ENCODE measurements at places on chromosomes 12 and 14.

- peak; percentile 94 for DNase-seq
Measured at GRCh38 chr14:102694530-102695166, 82.6 kb upstream of the TRAF3 start.

GRCh38 chr14:98959958-98960616 is 311.9 kb downstream of the BCL11B start:
- DNase-seq = no peak

DNA sequence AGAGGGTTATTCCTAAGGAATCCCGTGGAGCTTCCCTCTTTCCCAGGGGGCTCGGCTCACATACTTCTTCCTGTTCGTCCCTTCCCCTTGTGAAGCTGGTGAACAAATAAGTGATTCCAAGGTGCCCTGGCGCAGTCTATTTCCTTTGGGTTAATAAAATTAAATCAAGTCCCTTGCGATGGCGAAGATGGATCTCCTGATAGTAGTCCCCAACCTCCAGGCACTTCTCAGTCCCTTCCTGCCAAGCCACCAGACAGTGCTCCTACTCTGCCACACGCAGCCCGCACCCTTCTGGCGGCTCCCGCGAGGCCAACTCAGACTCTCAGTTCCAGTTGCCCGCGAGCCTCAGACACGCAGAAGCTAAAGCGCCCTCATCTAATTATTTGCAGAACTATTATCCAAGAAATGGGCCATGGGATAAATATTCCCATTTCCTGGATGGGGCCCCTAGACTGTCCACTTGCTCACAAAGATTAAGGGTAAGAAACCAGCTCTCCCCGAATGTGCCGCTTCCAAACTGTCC is 2.4 kb upstream of the SIX6 start:
- DNase-seq = no peak

GRCh38 chr14:104877806-104878550 is 12.9 kb downstream of the CEP170B start:
- DNase-seq = no peak

GRCh38 chr12:127655691-127656090 is 611.3 kb upstream of the TMEM132C start:
- DNase-seq = no peak

DNA sequence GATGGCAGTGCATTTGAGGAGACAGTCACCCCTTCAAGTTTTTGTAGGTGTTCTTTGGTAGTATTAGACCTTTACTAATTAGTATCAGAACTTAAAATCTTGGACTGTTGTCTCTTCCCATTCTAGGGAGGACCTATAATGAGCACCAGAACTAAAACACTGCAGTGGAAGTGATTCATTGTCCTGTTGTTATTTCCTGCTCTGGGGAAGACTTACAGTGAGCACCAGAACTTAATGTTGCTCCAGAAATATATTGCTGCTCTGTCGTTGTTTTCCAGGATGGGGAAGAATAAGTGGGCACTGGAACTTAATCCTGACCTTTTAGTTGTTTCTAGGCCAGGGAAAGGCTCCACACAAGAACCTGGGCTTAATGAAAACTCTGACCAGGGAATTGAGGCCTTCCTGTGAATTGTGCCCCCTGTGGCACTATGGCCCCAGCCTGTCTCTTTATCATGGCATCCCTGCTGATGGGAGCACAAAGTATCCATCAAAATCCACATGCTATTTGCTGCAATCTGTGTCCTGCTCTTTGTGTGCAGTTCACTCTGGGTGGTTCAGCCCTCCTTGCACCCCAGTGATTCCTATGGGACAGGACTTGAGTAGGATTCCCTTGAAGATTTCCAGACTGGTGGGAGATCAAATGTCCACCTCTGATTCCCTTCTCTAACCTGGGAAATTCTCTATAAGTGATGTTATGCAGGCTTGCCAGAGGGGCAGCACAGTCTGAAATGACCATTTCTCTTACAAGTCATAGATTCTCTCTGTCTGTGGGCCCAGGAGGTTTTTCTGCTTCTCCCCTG is 175.8 kb downstream of the PAWR start:
- no peak for DNase-seq

- DNase-seq = no peak
Measured at GRCh38 chr12:43501703-43502102, 50.3 kb downstream of the ADAMTS20 start.

DNA sequence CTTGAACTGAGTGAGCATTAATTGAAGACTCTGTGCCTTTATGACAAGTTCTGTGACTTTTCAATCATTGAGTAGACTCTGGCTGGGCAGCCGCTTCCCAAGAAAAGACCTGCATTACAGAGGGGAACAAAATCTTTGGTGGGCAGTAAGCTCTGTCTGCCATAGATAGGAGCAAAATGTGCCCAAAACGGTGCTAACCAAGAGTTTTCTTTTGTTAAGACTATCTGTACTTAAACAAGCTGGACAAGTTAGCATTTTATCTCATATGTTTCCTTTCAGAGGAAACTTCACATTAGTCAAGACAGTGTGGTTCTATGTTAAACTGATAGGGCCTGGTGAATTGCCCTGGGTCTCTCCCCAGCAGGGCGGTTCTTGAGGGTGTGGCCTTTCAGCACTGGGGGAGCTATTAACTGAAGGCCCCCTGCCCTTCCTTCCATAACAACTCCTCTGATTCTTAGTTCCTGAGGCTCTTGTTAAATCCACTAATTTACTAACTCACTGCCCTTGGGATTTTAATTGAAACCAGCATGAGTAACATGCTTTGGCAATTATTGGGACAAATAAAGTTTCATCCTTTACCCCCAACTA is 219.6 kb downstream of the KTN1 start:
- no peak for DNase-seq

- no peak for DNase-seq
Measured at GRCh38 chr12:104793285-104793684, 164.8 kb downstream of the SLC41A2 start.

- no peak for DNase-seq
Measured at GRCh38 chr14:24267516-24267915, 3.9 kb downstream of the RABGGTA start.

- DNase-seq = no peak
Measured at GRCh38 chr14:52044791-52045522, 23.9 kb downstream of the NID2 start.

GRCh38 chr14:44204061-44204835 is 302.8 kb downstream of the FSCB start:
- no peak for DNase-seq

DNA sequence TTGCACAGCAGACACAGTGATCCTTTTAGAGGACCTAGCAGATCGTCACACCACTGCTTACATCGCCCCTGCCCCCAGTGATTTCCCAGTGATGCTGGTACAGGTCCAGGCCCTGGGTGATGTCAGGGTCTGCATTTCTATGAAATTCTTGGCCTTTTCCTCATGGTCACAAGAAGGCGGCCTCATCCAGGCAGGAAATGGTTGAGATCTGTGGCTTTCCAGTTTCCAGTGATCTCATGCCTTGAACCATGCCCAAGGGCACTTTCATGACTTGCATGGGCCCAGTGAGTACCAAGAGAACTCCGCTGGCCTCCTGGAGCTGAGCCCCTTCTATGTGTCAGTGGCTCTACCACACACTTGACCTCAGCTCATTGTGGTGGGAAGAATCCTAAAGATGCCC is 41.9 kb upstream of the BDKRB2 start:
- DNase-seq = no peak

GRCh38 chr12:3683670-3684069 is 69.2 kb downstream of the CRACR2A start:
- DNase-seq = no peak

DNA sequence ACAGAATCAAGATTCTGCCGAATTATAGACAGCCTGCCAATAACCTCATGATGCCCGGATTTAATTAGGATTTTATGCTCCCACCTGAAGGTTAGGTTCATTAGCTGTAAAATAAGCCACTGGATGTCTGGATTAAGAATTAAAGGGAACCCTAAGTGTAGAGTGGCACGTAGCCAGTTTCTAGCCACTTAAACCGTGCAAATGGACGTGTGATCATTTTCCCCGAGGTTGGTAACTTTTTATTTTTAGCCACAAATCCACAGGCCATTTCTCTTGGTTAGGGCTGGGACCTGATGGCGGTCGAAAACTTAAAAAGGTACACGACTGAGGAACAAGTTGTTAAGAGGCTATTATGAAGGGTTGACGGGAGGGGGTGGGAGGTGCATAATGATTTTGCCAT is 127.3 kb upstream of the TMPO start:
- DNase-seq = no peak

- DNase-seq = no peak
Measured at GRCh38 chr14:33917661-33918060, 33.2 kb downstream of the EGLN3 start.

DNA sequence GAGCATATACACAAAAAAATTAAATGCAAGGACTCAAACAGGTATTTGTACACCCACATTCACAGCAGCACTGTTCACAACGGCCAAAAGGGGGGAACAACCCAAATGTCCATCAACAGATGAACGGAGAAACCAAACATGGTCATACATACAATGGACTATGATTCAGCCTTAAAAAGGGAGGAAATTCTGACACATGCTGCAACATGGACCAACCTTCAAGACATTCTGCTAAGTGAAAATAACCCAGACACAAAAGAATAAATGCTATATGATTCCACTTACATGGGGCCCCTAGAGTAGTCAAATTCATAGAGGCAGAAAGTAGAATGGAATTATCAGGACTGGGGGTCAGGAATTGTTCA is 29.5 kb downstream of the ACTN1 start:
- DNase-seq = no peak

GRCh38 chr12:100433701-100434100 is 40.0 kb upstream of the NR1H4 start:
- peak; percentile 18 for DNase-seq

DNA sequence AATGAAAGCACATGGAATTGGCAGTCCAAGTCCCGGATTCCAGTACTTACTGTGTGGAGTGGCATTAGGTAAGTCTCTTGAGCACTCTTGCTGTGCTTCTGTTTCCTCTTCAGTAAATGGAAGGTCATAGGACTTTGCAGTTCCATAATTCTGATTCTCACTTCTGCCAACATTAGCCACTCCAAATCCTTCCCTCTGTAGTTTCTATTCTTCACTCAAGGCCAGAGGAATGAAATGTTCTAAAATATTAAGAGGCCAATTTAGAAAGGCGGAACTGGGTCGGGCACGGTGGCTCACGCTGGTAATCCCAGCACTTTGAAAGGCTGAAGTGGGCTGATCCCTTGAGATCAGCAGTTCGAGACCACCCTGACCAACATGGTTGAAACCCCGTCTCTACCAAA is 19.8 kb upstream of the SLC5A8 start:
- no peak for DNase-seq

GRCh38 chr14:59273737-59274136 is 85.3 kb downstream of the DAAM1 start:
- no peak for DNase-seq

GRCh38 chr12:93204896-93205295 is 172.8 kb upstream of the NUDT4 start:
- DNase-seq = no peak

GRCh38 chr14:53430870-53431269 is 277.7 kb upstream of the DDHD1 start:
- DNase-seq = no peak

GRCh38 chr14:98946940-98947339 is 325.1 kb downstream of the BCL11B start:
- no peak for DNase-seq

DNA sequence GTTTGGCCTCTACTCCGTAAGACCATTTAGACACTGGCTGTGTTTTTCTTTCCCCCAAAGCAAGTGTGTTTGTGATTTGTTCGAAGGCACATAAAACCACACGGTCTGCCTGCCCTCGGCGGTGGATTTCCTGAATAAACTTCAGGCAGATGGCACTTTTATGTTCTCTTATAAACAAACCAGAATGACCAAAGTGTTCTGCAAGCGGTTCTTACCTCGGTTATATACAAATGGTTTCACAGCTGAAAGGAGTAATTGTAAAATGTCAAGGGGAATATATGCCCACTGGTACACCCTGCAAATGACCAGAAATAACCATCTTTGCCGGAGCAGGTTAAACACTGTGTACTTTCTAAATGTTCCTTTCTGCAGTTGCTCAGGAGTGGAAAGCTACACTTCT is 1475.8 kb upstream of the TMEM132C start:
- no peak for DNase-seq

- DNase-seq = peak; percentile 96
Measured at GRCh38 chr12:6953442-6954315, 2.5 kb downstream of the PTPN6 start.

GRCh38 chr12:111570084-111570961 is 28.8 kb downstream of the ATXN2 start:
- no peak for DNase-seq

GRCh38 chr14:100875126-100875525 is 28.4 kb downstream of the RTL1 start:
- no peak for DNase-seq

DNA sequence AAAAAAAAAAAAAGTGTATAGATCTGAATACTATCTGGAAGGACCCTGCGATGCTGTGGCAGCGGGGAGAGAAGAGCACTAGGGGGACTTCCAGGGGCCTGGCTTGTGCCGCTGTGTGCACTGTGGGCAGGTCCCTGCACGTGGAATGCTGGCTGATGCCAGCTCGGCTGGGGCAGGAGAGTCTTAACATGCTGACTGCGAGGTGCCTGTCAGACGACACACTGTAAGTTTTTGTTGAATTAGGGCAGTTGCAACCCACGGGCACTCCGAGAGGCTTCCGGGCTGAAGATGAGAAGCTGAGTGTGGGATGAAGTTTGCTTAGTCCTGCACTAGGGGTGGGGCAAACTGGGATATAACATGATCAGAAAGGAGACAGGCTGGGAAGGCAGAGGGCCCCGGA is 10.7 kb downstream of the GLT1D1 start:
- DNase-seq = no peak

DNA sequence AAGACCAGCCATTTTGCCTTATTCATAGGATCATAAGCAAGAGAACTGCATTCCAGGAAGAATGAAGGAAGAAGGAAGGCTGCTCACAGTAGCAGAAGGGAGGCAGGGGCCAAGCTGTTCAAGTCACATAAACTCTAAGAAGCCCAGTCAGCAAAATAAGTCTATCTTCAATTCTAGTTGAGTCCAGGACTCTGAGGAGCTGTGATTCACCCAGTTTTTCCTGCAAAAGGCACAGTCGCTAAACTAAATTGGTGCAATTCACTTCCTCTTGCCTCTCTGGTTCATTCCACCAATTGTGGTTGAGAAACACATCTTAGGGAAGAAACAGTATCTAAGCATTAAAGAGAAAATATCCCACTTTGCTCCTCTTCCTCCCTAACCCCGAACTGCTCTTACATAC is 9.8 kb downstream of the ZNF641 start:
- DNase-seq = peak; percentile 51

DNA sequence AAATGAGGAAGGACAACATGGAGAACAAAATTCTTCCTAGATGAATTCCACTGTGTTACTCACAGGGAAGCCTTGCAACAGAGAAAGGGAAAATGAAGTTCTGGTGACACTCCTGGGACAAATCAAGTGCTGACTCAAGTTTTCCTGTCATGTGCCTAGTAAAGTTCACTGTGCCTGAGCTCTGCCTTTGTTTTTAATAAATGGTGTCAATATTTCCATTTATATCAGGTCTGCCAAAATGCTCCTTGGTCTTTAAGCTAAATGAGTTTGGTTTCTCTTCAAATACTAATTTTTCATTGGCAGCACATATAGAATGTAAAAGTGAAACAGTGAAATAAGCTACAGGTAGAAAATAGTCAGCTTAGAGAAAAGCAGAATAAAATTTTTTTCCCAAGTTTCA is 33.0 kb downstream of the HIGD1C start:
- peak; percentile 67 for DNase-seq

Data from inflammatory macrophage treated with lipopolysaccharide for 1 hour (primary cell).